ENCODE measurements at places on chromosomes 2 and 18.

DNA sequence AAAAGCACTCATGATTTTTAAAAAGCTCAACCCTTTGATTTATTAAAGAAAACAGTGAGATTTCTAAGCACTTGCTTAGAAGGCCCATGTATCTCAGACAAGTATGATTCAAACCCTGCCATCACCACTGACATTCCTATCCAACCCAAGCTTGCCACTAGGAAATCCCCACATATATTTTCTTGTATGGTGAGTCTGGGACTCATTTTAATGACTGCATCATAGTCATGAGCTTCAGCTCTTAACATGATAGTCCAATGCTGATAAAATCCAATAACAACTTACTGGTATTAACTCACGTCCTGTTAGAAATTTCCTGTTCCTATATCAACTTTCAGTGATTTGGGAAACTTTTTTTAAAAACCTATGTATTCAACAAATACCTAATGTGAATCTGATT lies 39.4 kb upstream of the NCKAP5 start:
- no peak for DNase-seq

DNA sequence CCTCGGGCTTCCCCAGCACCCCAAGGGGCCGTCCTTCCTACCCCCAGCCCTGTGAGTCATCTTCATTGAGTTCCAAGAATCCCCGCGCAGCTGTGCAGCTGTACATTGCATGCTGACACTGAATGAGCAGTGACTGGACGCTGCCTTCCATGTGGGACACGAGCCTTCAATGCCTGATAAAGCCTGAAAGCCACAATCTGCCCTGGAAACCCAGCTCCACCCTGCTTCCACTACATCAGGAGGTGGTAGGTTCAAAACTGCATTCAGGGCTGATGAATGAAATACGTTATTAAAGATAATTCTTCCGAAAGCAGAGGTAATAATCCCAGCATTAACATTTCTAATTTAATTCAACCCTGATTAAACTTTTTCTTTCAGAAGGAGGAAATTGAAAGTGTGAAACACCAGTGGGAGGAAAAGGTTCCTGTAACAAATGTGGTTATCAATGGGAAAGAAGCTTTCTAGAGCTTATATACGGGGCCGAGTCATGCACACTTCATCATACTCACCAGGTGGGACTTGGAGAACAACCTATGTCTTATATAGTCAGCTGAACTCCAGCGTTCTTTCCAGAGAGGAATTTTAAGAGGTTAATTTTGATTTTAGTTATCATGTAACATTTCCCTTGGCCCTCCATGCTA lies 360.1 kb downstream of the LPIN1 start:
- peak; percentile 22 for DNase-seq

DNA sequence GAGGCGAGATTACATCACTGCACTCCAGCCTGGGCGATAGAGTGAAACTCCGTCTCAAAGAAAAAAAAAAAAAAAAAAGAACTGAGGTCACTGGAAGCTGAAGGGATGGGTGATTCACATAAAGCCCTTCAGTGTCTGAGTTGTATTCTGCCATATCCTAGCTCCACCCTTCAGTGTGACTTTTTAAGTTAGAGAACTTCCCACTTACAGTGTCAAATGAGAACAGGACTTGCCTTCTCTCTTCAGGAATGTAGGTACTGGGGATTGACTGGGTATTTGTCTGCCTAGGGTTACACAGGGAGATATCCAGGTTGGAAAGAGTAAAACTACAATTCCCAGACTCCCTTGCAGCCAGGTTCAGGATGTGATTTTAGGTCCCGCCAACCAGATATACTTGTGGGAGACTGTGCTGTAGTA lies 37.9 kb downstream of the EHD3 start:
- DNase-seq = no peak

GRCh38 chr2:239222312-239222660 lies 178.5 kb downstream of the HDAC4 start:
- no peak for DNase-seq

DNA sequence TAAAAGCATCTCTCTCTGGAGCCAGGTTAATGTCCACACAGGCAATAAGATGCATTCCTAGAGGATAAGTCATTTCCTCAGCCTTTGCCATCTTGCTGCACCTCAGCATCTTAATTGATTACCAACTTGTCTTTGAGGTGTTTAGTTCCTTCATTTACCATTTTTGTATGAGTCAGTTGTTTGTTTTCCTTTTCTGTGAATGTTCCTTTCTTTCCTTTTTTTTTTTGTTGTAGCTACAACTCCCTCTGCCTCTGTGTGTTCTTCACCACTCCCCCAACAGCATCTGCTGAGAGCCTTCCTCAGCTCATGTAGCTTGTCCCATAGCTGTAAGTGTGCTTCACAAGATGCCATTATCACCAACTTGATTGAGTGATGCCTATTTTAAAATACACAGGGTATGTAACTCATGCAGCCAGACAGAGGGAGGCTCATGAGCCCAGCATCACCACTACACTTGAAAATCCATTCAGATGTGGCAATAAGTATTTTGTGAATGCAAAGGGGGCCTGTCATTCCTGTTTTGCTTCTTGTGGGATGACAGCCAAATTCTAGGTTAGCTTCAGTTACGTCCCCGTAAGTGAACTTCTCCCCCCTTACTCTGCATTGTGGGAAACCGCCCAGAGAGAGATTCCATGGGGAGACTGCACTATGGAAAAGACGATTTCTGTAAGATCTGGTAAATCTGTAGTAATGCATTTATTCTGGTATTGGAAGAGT lies 315.9 kb upstream of the ZEB2 start:
- DNase-seq = no peak

DNA sequence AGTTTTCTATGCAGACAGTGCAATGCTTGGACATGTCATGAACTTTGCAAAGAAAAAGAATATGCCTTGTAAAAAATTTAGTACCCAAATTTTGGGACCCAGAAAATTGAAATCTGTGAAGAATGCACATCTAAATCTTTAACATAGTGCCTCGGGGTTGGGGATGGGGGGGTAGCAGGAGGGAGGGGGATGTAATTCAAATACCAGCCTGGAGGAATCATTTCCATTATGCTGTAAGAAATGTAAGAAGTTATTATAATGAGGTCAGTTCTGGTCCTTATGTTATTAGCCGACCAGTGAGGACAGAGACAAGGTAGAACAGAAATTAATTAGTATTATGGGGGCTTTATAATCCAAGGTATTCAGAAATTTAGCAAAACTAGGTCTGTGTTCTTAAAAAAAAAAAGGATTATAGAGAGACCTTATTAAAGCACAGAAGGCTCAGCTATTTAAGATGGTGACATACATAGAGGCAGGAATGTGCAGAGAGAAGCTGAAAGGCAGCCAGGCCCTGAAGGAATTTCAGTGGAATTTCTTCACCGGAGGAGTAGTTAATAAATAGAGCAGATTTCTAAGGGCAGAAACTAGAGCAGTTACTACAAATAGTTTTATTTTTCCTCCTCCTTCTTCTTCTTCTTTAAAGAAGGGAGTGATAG lies 89.0 kb upstream of the RBMS1 start:
- no peak for DNase-seq

- no peak for DNase-seq
Measured at GRCh38 chr2:127083819-127084503, 23.0 kb downstream of the BIN1 start.

DNA sequence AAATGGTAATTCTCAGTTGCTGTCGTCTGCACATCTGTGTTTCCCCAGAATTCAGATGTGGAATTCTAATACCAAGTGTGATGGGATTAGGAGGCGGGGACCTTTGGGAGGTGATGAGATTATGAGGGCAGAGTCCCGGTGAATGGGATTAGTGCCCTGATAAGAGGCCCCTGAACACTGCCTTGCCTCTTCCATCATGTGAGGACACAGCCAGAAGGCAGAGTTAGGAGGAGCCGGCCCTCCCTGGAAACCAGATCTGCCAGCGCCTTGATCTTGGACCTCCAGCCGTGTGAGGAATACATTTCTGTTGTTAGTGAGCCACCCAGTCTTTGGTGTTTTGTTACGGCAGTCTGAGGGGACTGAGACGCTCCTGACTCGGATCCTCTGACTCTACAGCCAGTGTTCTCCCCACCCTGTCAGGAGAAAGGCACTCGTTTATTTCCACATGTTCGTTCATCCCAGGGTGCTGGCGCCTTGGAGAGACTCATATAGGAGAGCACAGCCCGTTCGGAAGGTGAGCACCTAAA lies 395.0 kb downstream of the ZNF516 start:
- DNase-seq = no peak

GRCh38 chr2:128505150-128505490 lies 186.5 kb upstream of the HS6ST1 start:
- DNase-seq = no peak

DNA sequence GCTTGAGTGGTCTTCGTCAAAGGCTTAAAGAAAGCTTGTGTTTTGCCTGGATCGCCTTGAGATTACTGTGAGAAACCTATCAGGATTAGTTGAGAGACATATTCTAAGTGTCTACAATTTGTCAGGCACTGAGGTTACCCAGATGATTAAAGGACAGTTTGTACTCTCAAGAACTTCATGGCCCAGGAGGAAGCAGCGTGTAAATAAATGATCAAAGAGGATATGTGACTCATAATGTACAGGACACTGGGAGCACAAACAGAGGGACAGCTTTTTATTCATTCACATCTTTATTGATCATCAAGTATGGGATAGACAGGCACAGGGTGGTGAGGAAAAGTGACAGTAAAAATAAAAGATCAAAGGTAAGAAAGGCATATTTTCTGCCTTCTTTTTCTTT lies 152.6 kb upstream of the FSHR start:
- no peak for DNase-seq

GRCh38 chr2:904246-905024 lies 46.2 kb upstream of the SNTG2 start:
- no peak for DNase-seq

GRCh38 chr18:54824761-54825160 lies 3.5 kb upstream of the RAB27B start:
- no peak for DNase-seq

DNA sequence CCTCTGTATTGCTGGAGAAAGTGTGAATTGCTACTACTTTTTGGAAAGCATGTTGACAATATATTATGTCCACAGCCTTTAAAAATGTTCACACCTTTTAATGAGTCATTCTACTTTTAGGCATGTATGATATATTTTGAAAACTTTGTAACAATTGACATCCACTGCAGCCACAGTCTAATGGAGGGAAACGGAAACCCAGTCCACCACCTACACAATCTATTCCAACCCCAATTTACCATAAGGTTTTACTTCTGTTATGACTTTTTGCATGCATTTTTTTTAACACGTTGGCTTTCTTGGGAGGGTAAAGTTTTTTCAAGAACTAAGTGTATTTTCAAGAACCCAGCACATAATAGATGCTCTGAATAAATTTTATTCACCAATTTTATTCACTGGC lies 38.5 kb upstream of the ATP8B1 start:
- DNase-seq = peak; percentile 81

- no peak for DNase-seq
Measured at GRCh38 chr2:5352286-5352685, 339.9 kb upstream of the SOX11 start.

DNA sequence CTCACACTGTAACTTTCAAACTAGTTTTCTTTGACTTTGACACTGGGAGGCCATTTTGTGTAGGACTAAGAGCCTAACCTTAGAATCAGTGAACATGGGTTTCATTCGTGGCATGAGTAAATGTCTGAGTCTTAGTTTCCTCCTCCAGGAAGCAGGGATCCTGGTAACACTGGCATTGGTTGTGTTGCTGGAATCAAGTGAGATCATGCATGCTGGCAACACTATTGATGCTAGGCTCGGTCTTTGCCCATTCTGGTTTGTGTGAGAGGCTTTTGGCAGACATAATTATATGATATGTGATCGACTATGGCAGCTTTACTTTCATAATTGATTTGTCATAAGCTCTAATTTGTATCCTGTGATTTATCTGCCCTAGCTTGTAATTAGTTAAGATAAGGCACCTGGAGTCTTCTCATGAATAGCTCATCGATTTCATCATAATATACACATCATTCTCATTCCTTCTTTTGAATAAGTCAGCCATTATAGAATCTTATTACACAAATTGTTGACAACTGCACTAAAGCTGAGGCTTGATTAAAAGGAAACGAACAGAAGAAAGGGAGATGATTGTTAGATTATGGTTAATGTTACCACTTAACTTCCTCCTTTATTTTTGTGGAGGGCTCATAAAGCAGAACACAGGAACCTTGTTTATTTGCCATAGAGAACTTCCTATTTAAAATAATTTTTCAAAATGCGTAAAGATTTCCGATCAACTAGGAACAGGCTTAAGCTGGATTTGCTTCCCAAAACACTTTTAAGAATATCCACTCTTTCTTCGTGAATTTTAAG lies 12.6 kb downstream of the PPP1R1C start:
- DNase-seq = no peak

Data from activated CD4-positive, alpha-beta T cell treated with anti-CD3 and anti-CD28 coated beads, Interleukin-2, amount 50 U/mL, for 16 hours (primary cell).